ENCODE measurements at places on chromosomes 16 and 17.

GRCh38 chr16:83233153-83233552 lies 574.6 kb upstream of the HSBP1 start:
- no peak for DNase-seq

DNA sequence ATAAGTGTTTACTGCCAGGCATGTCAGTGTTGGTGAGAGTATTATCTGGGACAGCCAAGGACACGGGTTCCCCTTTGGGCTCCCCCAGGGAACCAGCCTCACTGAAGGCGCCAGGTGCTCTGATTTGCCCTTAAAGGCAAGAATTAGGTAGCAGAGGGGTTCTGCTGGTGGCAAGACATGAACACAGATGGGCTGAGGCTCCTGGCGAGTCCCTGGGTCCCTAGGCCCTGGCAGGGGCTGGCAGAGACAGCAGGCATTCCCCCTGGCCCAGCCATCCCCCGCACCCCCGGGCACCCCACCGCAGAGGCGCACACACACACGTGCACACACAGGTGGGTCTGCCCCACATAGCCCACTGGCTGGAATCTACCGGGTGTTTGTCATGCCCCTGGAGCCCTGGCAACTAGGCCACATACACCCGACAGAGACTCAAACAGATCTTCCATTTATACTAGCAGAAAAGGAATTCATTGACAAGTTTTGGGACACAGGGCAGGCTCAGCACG lies 153.3 kb downstream of the C16orf78 start:
- DNase-seq, result no peak

DNA sequence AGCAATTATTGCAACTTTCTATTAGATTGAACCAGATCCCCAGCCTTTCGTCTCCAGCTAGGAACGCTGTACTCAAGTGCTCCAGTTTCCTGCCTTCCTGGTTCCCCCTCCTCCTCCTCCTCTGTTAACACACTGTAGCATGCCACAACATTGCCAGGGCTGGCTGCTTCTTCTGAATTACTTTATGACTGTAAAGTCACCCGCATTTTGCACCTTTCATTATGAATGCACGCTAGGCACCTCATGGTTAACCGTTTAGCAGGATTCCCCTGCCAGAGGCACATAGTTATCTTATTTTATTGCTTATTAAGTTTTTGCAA lies 4.5 kb downstream of the ZNF423 start:
- DNase-seq, result no peak

DNA sequence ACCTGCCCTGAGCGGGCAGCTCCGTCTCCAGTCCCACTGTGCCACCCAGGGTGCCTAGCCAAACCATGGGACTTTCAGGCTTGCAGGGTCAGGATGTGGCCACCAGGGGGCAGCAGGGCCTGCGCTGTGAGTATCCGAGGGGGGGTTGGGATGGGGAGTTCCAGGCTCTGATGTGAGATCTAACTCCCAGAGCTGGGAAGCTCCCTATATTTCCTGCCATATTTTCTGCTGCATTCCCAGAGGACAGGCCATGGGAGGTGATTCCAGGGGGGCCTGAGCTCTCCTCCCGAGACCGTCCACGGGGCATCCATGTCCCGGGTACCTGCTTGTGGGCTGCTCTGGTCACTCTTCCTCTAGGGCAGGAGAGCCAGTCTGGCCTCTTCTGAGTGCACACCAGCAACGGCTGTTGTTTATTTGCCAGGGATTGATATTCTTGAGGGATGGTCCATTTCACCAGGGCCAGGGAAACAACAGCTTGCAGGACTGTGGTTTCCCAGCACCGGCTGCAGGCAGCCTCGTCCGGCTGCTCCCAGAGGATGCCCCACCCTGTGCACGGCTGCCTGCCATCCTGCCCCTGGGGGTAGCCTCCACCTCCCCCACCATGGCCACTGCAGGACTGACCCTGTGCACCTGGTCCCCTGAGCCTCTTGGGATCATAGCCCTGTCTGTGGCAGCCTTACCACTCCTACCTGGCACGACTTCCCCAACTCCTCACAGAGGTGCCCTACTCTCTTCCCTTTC lies 1.2 kb downstream of the GPR142 start:
- peak; percentile 74 for DNase-seq

- no peak for DNase-seq
These were observed 928 bp downstream of the HBA1 start for GRCh38 chr16:177394-177822.

DNA sequence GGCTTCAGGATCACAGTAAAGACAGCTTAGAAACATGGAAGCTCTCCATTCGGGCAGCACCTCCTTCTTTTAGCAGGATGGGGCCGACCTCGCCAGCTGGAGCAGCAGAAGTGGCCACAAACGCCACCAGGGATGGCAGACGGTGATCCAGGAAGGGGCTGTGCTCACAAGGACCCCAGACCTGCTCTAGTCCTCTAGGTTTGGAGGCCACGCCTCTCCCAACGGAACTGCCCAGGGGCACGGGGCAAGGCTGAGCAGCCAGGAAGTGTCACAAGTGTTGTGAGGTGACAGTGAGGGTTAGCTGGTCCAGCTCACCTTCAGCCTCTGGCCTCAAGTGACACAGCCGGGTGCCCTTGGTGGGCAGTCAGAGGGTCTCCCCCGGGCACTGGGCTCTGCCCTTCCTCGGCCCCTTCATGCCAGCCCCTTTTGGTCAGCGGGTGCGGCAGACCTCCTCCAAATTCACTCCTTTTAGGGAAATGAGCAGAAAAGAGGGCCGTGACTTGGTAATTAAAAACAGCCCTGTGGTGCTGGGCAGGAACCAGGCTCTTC lies 20.4 kb downstream of the CEP295NL start:
- no peak for DNase-seq

GRCh38 chr16:10685709-10686108 lies 9.0 kb downstream of the TEKT5 start:
- no peak for DNase-seq

DNA sequence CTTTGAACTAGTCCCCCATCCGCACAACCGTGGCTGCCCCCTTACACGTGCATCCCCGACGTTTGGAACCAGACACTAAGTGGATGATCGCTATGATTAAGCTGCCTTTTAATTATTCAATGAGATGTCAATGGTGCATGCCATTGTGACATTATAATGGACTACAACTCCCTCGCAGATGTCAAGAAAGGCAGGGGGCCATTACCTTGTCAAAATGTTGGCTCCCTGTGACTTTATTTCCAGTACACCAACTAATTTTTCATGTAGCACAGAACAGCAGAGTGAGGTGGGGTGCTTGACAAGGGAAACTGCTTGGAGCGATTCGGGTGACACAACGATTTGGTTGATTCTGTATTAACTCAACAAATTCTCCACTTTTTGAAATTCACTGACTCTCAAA lies 26.5 kb downstream of the ASIC2 start:
- no peak for DNase-seq

GRCh38 chr17:44211281-44212265 lies 7.9 kb downstream of the UBTF start:
- DNase-seq, result no peak

DNA sequence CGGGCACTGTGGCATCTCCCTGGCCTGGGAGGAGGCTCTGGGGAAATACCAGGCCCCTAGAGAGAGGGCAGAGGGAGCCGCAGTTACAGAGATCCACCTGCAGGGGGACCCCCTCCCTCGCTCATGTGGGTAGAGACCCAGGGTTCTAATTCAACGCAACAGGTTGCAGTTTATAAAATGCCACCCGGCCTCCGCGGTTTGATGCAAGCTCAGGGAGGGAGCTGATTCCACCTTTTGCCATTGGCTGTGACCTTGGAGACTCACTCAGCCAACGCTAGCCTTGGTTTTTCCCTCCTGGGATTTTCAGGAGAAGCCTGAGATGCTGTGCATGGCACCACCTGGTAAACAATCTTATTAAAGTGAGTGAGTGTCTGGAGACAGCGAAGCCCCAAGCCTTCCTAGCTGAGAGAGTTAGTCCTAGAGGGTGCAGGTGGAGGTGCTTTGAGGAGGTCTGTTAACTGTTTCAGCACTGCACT lies 12.1 kb downstream of the TTLL6 start:
- DNase-seq, result peak; percentile 67

GRCh38 chr16:48536614-48537200 lies 73.3 kb downstream of the N4BP1 start:
- no peak for DNase-seq

DNA sequence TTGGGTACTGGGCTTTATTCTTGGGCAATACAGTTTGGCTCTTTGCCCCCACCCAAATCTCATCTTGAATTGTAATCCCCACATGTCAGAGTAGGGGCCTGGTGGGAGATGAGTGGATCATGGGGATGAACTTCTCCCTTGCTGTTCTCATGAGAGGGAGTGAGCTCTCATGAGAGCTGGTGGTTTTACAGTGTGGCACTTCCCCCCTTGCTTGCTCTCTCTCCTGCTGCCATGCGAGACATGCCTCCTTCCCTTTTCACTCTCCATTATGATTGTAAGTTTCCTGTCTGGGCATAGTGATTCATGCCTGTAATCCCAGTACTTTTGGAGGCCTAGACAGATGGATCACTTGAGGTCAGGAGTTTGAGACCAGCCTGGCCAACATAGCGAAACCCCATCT lies 18.1 kb upstream of the CNEP1R1 start:
- DNase-seq, result no peak

DNA sequence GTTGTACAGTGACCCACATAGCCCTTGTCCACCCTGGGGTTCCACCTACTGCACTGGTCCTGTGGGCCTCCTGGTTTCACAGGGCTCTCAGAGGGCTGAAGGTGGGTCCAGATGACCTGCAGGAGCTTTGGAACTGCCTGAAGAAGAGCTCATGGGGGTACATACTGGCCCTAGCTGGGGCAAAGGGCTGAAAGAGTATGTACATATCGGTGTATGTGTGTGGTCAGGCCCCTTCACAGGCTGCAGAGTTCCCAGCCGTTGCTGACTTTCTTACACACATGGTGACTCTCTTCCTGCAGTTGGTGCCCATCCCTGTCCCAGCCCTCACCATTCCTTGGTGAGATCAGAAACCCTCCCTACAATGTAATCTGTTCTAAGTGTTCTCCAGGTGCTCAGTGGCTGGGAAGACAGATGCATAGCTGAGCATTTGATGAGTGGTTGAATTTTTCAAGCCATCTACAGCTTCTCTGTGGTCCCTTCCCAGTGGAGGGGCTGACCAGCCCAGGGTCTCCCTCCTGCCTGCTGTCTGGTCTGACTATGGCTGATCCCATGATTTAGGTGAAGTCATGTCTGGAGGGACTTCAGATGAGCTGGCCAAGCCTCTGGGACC lies 2.4 kb upstream of the NFATC3 start:
- no peak for DNase-seq

GRCh38 chr16:46718214-46718613 lies 28.8 kb downstream of the ORC6 start:
- DNase-seq, result no peak

DNA sequence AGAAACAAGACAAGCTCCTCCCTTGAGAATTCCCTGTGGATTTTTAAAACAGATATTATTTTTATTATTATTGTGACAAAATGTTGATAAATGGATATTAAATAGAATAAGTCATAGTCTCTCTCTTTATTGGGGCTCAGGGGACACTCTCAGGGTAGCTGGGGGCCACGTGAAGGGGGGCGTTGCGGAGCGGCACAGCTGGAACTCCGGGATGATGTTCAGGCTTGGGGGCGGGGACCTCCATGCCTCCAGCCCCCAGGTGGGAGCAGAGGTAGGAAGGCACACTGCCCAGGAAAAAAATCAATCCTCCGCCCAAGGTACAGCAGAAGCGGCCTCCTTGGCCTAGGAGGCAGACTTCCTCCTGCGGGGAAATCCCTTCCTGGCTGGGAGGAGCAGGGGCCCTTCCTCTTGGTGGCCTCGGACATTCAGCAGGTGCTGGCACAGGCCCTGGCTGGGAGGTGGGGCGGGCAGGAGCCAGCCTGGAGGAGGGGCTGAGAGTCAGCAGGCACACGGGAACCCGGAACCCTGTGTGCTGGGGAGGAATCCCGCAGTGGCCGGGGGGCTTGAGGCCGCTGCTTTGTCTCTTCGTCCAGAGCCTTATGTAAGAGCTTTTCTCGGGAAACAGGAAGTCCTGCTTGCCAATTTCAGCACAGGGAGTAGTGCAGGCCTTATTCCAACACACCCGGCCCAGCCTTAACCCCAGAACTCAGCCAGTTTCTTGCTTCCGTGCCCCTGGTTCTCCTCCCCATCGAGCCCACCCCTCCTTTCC lies 591 bp upstream of the TNFSF13 start:
- peak; percentile 95 for DNase-seq

- no peak for DNase-seq
These were observed 218.2 kb upstream of the CHMP6 start for GRCh38 chr17:80773243-80773991.

GRCh38 chr17:49217651-49218413 lies 7.3 kb downstream of the ABI3 start:
- DNase-seq, result no peak

GRCh38 chr16:57029161-57030160 lies 40.1 kb downstream of the NLRC5 start:
- DNase-seq, result peak; percentile 57

DNA sequence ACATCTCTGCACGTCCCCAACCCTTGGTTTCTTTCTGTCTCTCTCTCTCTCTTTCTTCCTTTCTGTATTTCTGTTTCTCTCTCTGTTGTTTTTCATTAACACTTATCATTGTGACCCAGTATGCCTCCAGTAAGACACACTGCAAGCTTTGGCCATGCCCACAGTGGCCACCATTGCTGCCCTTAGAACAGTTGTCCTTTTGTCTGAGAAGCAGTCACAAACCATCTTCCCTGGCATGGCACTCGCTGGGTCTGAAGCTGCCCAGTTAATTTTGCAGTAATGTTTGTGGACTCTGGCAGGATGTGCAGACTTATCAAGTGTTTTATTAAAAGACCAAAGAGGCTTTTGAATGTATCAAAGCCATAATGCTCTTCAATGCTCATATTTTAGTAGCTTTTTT lies 146.9 kb downstream of the MSI2 start:
- DNase-seq, result no peak

GRCh38 chr17:42010898-42011516 lies 6.2 kb downstream of the DNAJC7 start:
- peak; percentile 64 for DNase-seq

DNA sequence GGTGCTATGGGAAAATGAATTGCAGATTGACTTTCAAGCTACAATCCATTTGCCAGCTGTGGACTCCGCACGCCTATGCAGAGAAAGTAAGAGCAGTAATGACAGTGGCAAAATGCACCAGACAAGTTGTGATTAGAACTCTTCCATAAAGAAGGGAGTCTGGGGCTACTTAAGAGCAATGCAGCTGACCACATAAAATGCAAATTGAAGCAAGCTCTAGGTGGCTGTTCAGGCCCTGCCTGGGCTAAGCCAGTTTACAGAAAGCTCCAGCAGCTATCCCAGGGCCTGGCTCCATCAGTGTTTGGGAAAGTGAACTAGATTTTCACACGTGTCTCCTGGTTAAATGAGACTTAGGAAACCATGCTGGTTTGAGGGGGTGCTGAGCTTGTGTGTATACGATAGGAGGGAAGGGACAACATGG lies 2.2 kb upstream of the MAP2K6 start:
- DNase-seq, result no peak

DNA sequence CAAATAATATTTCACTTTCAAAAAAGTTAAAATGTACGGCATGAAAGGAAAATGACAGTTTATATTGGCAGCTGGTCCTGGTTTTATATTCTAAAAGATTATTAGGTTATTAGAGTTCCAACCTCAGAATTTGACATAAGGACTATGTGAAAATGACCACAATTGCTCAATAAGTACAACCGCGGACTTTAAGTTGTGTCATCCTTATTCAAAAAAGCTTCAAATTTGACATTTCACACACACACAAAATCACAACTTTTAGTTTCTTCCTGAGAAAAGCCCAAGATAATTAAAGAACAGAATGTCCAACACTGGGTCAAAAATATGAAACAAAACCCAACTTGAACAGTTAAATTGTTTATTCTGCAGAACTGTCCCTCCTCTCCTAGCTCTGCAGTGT lies 133.2 kb upstream of the AXIN2 start:
- DNase-seq, result no peak

- DNase-seq, result no peak
These were observed 36.4 kb upstream of the CDH15 start for GRCh38 chr16:89135166-89135565.

Data from MCF 10A (cell line).